Activated CD4-positive, alpha-beta T cell treated with anti-CD3 and anti-CD28 coated beads for 1 hour (primary cell): ENCODE measurements at places on chromosomes 3 and 15.

- no peak for DNase-seq
Measured at GRCh38 chr3:143132246-143132980, 12.8 kb downstream of the CHST2 start.

- no peak for DNase-seq
Measured at GRCh38 chr3:145170121-145170520, 990.9 kb downstream of the PLOD2 start.

DNA sequence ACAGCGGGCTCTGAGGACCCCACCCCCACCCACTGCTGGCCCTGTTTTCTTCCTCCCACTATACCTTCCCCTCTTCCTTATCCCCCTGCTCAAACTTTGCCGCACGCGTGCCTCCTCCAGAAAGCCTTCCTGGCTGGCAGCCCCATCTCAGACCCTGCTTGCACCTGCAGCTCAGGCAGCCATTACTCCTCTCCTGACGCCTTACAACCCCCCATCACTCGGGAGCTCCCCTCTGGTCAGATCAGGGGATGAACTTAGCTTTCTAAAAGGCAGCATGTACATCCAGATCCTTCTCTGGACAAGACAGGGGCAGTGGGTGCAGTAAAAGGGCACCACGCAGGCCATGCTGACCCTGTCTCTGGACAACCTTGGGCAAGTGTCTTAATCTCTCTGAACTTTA, 94.5 kb downstream of the SEC22A start:
- no peak for DNase-seq

- no peak for DNase-seq
Measured at GRCh38 chr15:99955181-99955525, 221.9 kb upstream of the LYSMD4 start.
